ENCODE measurements at places on chromosomes 5 and 9.

DNA sequence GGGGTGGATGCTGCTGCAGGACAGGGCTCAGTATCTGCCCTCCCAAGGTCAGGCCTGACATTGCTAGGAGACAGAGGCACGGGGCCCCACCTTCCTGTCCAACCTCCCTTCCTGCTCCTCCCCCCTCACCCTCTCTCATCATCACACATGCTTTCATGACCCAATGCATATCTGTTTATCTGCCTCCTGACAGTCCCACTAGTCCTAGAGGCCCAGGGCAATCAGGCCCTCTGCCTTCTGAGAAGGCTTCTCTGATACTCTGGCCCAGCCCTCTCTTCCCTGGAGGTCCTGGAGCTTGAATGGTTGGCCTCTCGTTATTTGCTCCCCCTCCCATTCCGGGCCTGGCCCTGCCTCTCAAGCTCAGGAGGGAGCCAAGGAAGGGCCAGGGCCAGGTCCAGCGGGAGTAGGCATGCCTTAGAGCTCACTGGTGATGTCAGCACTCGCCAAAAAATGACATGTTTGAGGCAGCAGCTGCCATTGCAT lies 90.6 kb upstream of the SAP30L start:
- DNase-seq: no peak

- DNase-seq: no peak
These were observed 1.6 kb upstream of the P4HA2 start for GRCh38 chr5:132229236-132229635.

- no peak for DNase-seq
These were observed 243.7 kb downstream of the SEMA5A start for GRCh38 chr5:9302218-9302617.

DNA sequence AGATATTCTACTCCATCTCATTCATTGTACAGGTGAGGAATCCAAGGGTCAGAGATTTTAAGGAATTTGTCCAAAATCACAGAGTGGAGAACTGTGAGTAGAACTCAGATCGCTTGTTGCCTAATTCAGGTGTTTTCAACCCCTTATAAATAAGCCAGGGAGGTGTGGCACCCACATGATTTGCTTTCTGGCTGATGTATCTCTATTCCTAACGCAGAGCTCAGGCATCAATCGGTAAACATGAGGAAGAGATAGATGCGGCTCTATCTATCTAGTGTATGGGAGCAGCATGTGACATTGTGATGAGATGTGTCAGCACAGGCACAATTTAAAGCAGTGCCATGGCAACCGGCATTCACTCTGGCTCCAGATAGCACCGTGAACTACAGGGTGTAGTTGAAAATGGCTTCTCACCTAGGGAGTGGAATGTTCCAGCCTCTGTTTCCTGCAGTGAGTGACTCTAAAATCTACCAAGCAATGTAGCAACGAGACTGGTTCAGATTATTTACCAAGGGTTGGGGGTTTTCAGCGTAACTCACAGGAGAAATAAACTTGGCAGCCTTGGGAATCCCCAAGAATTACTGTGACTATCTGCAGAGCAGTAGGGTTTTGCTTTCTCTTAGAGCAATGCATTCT lies 53.4 kb upstream of the SUB1 start:
- DNase-seq: no peak

GRCh38 chr5:2370626-2371418 lies 380.7 kb downstream of the IRX2 start:
- no peak for DNase-seq
